Renal cortex interstitium (tissue), 15 donors: ENCODE measurements at places on chromosomes 11 and 22.

DNA sequence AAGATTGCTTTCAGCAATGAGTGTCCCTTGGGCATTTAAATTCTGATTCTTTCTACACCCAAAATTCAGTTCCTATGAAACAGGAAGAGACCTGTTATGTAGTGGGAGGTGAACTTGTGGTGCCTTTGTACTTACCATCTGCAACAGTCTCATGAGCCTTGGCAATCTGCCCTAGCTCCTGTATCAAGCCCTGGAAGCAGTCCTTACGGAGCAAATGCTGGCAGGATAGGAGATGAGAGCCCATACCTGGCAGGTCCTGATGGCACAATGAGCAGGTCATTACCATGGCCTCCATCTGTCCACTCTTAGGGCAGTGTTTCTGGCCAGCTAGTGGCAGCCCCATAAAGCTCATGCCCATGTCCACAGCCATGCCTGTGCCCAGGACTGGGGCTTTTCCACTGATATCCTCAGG is 10.8 kb downstream of the TRIM66 start:
- peak; percentile 28 for DNase-seq

GRCh38 chr11:132639403-132639802 is 892.9 kb downstream of the OPCML start:
- DNase-seq, result no peak

DNA sequence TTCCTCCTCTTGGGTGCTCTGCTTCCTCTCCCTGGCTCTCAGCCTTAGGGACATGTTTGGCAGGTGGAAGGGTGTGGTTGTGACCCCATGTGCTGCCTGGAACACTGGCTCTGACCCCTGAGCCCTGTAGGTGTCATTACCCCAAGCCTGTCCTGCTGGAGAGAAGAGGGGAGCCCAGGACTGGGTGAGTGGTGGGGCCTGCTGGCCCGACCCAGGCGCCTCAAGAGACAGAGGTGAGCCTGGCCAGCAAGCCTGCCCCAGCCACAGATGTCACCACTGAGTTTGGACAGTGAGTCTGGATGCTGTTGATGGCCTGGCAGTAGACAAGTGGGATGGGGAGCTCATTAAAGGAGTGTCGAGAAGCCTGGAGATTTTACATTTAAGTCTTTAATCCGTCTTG is 1112.2 kb downstream of the BRD1 start:
- DNase-seq, result no peak

- DNase-seq, result no peak
Observed at GRCh38 chr11:106467501-106467900, 390.0 kb downstream of the AASDHPPT start.

DNA sequence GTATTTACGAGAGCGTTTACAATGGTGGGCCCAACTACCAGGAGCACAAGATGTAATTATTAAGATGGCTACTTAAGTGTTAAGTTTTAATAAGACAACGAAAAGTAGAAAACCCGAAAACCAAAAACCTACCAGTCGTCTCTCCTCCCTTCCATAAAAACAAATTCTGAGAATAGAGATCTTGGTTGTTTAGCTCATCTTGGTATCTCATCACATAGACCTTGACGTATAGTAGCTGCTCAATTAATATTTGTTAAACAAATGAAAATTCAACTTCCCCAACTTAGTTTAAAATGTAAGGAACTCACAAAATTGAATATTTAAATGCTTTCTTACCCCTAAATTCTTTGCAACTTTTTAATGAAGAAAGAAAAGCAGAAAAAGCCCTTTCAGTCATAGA is 669 bp downstream of the KDM4D start:
- DNase-seq, result no peak

GRCh38 chr11:70410276-70411205 is 12.2 kb downstream of the CTTN start:
- no peak for DNase-seq

- no peak for DNase-seq
Observed at GRCh38 chr11:119155733-119156492, 7.1 kb downstream of the ABCG4 start.

DNA sequence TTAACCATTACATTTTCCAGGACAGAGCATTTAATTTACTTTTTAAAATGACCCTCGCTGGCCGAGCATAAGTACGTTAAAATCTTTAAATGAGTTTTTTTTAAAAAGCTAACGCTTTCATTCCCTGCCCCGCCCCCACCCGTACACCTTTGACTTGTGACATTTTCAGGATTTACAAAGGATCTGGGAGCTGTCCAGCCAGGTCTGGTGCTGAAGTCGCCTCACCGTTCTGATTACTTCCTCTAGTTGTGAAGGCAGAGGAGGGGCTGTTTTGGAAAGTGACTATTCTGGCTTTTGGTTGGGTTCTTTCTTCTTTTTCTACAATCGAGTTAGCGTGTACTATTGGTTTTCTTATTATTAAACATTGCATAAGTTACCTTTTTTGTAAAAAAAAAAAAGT is 2.9 kb downstream of the C11orf87 start:
- no peak for DNase-seq

GRCh38 chr11:96317571-96317970 is 25.4 kb downstream of the MAML2 start:
- no peak for DNase-seq

DNA sequence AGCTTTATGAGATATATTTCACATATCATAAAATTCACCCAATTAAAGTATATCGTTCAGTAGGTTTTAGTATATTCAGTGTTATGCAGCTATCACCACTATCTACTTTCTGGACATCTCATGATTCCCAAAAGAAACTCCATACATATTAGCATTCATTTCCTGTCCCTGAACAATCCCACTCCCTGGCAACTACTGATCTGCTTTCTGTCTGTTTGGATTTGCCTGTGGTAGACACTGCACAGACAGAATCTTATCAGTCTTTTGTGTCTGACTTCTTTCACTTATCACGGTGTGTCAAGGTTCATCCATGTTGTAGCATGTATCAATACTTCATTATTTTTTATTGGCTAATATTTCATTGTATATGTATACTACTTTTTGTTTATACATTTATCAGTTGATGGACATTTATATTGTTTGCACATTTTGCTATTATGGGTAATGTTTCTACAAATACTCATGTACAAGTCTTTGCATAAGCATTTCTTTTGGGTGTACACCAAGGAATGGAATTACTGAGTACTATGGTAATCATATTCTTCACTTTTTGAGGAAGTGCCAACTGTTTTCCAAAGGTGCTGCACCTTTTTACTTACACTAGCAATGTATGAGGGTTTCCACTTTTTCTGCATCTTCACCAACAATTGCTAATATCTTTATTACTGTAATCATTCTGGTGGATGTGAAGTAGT is 373.9 kb downstream of the AASDHPPT start:
- DNase-seq, result no peak

GRCh38 chr22:31248965-31249958 is 37.2 kb downstream of the LIMK2 start:
- no peak for DNase-seq

- DNase-seq, result no peak
Observed at GRCh38 chr11:110269996-110270395, 26.4 kb downstream of the RDX start.

GRCh38 chr11:69326622-69327219 is 32.8 kb downstream of the MYEOV start:
- DNase-seq, result no peak

GRCh38 chr11:61325649-61326414 is 7.1 kb downstream of the DDB1 start:
- no peak for DNase-seq

DNA sequence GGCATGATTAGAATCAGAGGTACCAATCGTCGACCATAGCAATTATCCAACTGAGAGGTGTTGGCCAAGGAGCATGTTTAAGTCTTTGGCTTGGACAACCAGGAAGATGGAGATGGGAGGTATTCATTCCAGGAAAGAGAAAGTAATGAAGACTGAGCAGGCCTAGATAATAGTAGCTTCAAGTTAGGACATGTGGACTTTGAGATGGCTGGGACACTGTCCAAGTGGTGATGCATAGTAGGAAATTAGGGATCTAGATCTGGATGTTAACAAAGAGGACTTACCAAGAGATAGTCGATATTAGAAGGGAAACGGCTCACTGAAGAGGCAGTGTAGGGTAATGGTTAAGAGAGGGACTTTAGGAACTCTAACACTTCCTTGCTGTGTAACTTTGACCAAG is 266.7 kb downstream of the FAM76B start:
- DNase-seq, result no peak

GRCh38 chr11:65779669-65779918 is 1.2 kb downstream of the AP5B1 start:
- no peak for DNase-seq

- no peak for DNase-seq
Observed at GRCh38 chr11:27279460-27279859, 83.6 kb downstream of the CCDC34 start.

GRCh38 chr22:36790648-36791047 is 14.7 kb upstream of the IFT27 start:
- no peak for DNase-seq

DNA sequence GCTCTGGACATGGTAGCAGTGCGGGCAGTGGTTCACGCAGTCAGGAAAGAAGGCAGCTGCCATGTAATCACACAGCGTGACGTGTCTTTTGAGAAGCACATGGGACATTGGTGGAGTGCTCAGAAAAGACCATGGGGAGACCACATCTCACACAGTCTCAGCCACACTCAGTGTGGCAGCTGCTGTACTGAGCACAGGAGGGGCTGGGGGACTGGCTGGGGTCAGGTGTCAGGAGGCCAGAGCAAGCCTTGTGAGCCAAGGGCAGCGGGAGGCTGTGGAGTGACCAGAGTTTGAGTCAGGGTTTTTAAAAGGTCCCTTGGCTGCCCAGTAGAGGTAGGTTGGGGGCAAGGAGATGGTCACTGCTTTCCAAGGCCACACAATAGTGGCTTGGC is 18.5 kb downstream of the CLDN5 start:
- DNase-seq, result no peak

DNA sequence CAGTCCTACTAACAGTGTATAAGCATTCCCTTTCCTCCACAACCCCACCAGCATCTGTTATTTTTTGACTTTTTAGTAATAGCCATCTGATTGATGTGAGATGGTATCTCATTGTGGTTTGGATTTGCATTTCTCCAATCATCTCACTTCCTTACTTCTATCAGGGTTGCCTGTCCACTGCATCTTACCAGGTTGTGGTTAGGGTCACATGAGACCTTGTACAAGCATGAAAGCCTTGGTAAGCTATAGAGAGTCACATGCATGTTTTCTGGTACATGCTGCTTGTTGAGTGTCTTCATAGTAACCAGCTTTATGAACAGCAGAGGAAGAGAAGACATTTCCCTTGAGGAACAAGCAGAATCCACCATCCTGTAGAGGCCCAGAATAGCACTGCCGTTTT is 102.9 kb upstream of the PAX6 start:
- no peak for DNase-seq

GRCh38 chr11:74278721-74279161 is 32.7 kb downstream of the P4HA3 start:
- DNase-seq, result no peak

GRCh38 chr11:100709233-100709957 is 22.3 kb downstream of the ARHGAP42 start:
- DNase-seq, result no peak

- no peak for DNase-seq
Observed at GRCh38 chr22:17472932-17473331, 90.4 kb upstream of the SLC25A18 start.

DNA sequence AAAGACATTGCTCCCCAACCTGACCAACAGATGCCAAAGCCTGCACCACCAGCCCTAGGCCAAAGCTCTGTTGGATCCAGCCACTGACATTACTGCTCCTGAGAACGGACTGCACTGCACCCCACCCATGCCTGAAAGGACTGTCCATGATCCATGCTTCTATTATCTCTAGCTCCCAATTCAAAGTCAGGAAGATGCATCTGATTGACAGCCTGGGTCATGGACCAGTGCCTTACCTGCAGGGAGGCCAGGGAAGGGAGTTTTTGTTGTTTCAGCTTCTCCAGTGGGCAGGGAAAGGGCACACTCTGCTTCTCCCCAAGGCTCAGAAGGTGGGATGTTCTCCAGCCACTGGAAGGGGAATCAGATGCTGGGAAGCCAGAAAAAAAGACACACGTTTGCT is 4.8 kb upstream of the PRDM11 start:
- no peak for DNase-seq

DNA sequence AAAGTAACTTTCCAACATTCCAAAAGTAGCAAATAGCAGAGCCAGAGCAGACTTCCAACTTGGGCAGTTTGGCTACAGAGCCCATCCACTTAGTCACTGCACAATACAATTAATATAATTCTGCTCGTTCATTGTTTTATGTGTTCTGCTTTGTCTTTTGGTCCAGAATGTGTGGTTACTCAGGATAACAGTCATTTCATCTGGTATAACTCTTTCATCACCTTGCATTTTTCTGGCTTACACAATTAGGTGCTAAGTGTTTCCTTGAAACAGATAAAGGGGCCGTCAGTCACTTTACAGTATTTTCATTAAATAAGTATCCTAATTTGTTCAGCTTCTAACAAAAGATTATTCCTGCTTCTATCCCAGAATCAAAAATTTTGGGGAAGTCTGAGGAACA is 87.2 kb downstream of the LARGE2 start:
- DNase-seq, result no peak

DNA sequence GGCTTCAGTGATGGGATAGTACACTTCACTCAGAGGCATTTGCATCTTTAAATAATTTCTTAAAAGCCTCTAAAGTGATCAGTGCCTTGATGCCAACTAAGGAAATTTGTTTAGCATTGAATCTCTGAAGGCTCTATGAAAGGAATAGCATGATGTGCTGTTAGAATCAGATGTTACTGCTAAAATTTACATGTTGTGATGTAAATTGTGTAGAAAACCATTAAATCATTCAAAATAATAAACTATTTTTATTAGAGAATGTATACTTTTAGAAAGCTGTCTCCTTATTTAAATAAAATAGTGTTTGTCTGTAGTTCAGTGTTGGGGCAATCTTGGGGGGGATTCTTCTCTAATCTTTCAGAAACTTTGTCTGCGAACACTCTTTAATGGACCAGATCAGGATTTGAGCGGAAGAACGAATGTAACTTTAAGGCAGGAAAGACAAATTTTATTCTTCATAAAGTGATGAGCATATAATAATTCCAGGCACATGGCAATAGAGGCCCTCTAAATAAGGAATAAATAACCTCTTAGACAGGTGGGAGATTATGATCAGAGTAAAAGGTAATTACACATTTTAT is 4.6 kb downstream of the MALAT1 start:
- no peak for DNase-seq

- DNase-seq, result peak; percentile 41
Observed at GRCh38 chr11:73295241-73295995, 12.7 kb upstream of the ARHGEF17 start.

DNA sequence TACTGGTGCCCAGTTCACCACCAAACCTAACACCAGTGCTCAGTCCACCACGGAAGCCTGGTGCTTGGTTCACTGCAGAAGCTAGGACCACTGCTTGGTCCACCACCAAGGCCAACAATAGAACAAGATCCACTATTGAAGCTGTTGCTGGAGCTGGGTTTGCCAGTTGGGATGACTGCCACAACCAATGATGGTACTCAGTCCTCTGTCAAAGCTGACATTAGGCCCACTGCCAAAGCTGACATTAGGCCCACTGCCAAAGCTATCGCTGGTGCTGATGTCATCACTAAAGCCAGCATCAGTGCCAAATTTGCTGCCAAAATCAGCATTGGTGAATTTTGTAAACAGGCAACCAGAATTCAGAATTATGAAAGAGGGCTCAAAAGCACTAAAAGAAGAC is 1850.2 kb upstream of the RAG2 start:
- DNase-seq, result no peak
